ENCODE measurements at places on chromosomes 5 and 9. TPM values are rescaled to one million over a fixed set of nuclear protein-coding genes. Genes with fewer than 3 reads are reported as not detected.

FOXD1 gene
- not detected for total RNA-seq

- H3K4me3 ChIP-seq = no peak overlapping the region
- peaks cover 43% of the 10 kb centered on the region for H3K27me3 ChIP-seq
- no peak for DNase-seq
- peaks cover 4% of the 10 kb centered on the region for H3K4me1 ChIP-seq
Observed at GRCh38 chr5:5572010-5572865, 149.8 kb downstream of the ICE1 start.

MEIKIN gene
- total RNA-seq = 1.5 TPM

DNA sequence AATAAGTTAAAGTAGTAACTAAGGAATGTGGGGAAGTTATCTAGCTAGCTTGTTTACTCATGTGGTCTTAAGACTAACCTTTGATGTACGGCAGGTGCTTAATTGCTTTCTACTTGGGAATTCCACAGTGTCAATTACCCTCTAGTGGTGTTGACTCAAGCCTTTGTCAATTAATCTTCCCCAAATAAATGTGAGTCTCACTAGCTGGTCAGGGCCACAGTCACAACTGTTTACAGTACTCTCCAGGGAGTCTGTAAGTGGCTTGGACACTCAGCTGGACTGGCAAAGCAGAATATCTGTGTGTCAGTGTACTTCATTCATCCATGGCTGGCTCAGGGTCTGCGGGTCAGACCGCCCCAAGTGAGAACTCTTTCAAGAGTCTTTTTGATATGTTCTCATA is 30.8 kb downstream of the SMIM3 start:
- no peaks in the 10 kb centered on the region for H3K27me3 ChIP-seq
- H3K4me1 ChIP-seq = no peaks in the 10 kb centered on the region
- no peak overlapping the region for H3K27ac ChIP-seq
- no peak overlapping the region for H3K4me3 ChIP-seq
- H3K36me3 ChIP-seq = no peaks in the 10 kb centered on the region

DND1 gene
- 1.9 TPM for total RNA-seq

- H3K27ac ChIP-seq = no peak overlapping the region
- peaks cover 18% of the 10 kb centered on the region for H3K27me3 ChIP-seq
- H3K4me3 ChIP-seq = no peak overlapping the region
- no peaks in the 10 kb centered on the region for H3K4me1 ChIP-seq
- DNase-seq = no peak
Observed at GRCh38 chr5:10778179-10778910, 17.3 kb upstream of the DAP start.

GM2A gene
- 13.4 TPM for total RNA-seq

MCTP1 gene
- total RNA-seq = 14.8 TPM

DNA sequence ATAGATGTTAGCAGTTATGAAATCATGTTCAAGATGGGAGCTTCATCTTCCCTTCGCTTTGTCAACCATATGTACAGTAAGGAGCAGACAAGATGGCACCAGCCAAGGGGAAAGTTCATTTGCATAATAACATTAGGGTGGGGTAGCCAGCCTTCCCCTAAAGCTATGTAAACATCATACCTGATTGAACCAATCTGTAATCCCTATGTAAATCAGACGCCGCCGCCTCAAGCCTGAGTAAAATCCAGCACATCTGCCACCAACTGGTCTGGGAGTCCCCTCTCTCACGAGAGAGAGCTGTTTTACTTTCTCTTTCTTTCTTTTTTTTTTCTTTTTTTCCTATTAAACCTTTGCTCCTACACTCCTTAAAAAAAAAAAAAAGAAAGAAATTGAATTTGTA is 30.8 kb upstream of the REEP2 start:
- no peak for DNase-seq
- H3K27ac ChIP-seq = peak overlapping the region; percentile 90
- H3K36me3 ChIP-seq = peaks cover 10% of the 10 kb centered on the region
- H3K4me1 ChIP-seq = peaks cover 14% of the 10 kb centered on the region
- H3K27me3 ChIP-seq = no peaks in the 10 kb centered on the region

DNA sequence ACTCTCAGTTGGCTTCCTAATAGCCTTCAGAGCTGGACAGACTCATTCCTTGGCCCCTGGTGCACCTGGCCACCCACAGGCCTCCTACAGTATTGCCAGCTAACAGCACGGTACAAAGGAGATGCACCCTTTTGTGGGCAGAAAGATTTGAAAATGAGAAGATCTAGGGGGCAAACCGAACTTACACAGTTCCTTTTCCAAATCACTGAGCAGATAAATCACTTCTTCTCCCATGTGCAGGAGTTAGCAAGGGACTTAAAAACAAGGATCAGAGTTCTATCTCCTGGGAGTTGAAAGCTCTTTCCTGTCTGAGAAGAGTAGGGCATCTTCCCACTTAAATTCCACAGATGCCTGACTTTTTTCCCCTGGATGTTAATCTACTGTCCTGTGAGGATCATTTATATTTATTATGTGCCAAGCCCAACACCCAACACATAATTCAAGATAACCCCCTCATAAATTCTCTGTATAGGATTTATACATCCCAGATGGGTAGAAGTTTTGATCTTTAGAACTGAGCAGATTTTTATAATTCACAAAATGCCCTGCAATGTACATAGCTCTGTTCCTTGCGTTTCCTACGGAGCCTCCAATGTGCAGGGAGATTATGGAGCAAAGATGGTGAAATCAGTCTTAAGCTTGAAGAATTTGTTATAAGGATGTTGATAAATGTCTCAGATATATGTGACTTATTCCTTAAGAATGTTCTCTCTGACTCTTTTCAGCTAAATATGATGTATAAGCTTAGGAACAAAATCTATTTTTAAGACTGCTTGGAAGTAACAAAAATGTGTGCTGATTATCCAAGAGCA is 207.2 kb upstream of the DAPK1 start:
- H3K4me3 ChIP-seq = no peak overlapping the region
- no peak for DNase-seq
- peaks cover 13% of the 10 kb centered on the region for H3K27me3 ChIP-seq

TPD52L3 gene
- total RNA-seq = not detected

MXD3 gene
- total RNA-seq = 11.8 TPM

DNA sequence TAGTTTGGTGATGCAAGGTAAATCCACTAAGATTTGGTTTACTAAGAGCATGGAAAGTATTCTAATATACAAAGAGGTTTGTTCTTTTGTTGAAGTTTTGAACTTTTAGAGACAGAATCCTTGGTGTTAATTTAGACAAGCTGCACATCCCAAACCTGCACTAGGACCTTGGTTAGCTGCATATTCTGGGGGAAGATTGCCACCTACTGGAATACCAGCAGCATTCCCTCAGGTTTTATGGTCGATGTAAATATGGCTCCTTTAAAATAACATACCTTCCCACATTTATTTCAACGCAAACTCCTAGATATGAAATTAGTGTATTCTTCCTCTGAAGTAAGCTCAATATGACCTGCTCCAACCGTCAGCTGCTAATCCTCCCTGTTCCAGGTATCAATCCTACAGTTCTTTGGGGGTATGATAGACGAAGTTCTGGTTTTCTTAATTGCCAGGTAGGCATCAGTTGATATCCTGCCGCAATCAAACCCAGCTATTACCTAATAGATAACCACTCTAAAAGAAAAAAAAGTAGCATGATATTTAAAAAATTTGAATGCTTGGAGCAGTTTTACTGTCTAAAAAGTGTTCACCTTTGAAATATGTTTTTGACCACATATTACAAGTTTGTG is 624.1 kb downstream of the ISL1 start:
- H3K4me1 ChIP-seq = no peaks in the 10 kb centered on the region
- no peaks in the 10 kb centered on the region for H3K27me3 ChIP-seq

- DNase-seq = no peak
- no peak overlapping the region for H3K27ac ChIP-seq
- no peaks in the 10 kb centered on the region for H3K36me3 ChIP-seq
Observed at GRCh38 chr9:107138261-107138992, 144.7 kb upstream of the RAD23B start.

DNA sequence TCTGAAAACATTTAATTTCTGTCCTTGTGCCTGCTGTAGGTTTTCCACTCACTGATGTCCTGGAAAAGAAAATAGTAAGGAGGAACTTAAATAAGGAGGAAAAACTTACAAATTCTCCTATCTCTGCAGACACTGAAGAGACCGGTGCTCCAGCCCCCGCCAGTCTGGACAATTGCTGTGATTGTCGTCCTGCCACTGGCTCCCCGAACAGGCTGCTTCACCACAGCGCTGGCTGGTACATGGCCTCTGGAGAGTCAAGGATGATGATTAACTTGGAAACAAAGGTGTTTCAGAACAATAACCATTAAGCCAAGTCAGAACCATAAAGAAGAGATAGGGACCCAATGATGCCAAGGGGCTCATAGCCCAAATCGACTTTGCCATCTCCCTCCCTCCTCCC is 7.3 kb downstream of the PLAC8L1 start:
- no peaks in the 10 kb centered on the region for H3K4me1 ChIP-seq
- H3K4me3 ChIP-seq = no peak overlapping the region
- DNase-seq = no peak

DNA sequence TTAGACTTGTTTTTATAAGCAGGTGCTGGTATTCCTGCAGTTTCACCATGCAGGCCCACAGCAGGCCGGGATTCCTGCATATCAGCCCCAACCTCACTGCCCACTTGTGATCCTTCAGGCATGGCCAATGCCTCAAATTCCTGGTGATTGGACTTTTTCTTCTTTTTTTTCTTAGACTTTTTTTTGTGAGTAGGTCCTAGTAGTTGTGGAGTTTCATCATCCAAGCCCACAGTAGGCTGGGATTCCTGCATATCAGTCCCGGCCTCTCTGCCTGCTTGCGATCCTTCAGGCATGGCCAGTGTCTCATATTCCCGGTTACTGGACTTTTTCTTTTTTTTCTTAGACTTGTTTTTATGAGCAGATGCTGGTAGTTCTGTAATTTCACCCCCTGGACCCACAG is 4.8 kb downstream of the TTF1 start:
- H3K4me3 ChIP-seq = no peak overlapping the region
- no peaks in the 10 kb centered on the region for H3K27me3 ChIP-seq
- DNase-seq = no peak
- H3K27ac ChIP-seq = peak overlapping the region; percentile 21
- H3K36me3 ChIP-seq = peaks cover 20% of the 10 kb centered on the region
- peaks cover 30% of the 10 kb centered on the region for H3K4me1 ChIP-seq

F2RL1 gene
- total RNA-seq = 0.94 TPM

GRCh38 chr9:125391704-125392103 is 130.1 kb downstream of the GAPVD1 start:
- H3K27me3 ChIP-seq = peaks cover 21% of the 10 kb centered on the region
- no peak overlapping the region for H3K27ac ChIP-seq
- H3K4me1 ChIP-seq = no peaks in the 10 kb centered on the region
- H3K36me3 ChIP-seq = no peaks in the 10 kb centered on the region
- DNase-seq = no peak

- no peak for DNase-seq
- H3K4me1 ChIP-seq = peaks cover 16% of the 10 kb centered on the region
- no peak overlapping the region for H3K4me3 ChIP-seq
- H3K27ac ChIP-seq = no peak overlapping the region
Observed at GRCh38 chr9:127205952-127206351, 58.6 kb upstream of the GARNL3 start.

GRCh38 chr5:88396000-88396535 is 127.4 kb upstream of the TMEM161B start:
- no peak overlapping the region for H3K4me3 ChIP-seq
- H3K27me3 ChIP-seq = peaks cover 33% of the 10 kb centered on the region
- no peak overlapping the region for H3K27ac ChIP-seq
- H3K4me1 ChIP-seq = no peaks in the 10 kb centered on the region
- H3K36me3 ChIP-seq = no peaks in the 10 kb centered on the region

GRCh38 chr5:110638970-110639902 is 87.2 kb downstream of the TMEM232 start:
- no peak overlapping the region for H3K4me3 ChIP-seq
- H3K36me3 ChIP-seq = no peaks in the 10 kb centered on the region
- H3K27ac ChIP-seq = no peak overlapping the region
- no peak for DNase-seq

AMACR gene
- 3.0 TPM for total RNA-seq

- H3K27me3 ChIP-seq = peaks cover 34% of the 10 kb centered on the region
- H3K27ac ChIP-seq = no peak overlapping the region
- DNase-seq = no peak
- H3K4me1 ChIP-seq = no peaks in the 10 kb centered on the region
Observed at GRCh38 chr5:133406208-133406976, 205.9 kb downstream of the FSTL4 start.

DNA sequence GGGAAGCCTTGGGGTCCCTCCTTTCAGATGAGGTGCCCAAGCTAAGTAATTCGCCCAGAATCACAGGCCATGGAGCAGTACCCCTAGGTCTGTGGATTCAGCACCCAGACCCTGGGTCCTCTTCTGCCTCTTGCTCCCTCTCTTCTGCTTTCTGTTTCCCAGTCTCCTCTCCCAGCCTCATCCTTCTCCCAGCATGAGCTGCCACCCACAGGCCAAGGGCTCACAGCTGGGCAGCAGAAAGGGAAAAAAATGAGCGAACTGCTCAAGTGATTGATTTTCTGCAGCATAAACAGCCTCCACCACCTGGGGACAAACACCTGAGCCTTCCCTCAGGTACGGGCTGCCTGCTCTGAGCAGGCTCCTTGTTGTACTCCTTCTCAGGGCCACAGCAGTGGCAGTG is 113.9 kb upstream of the SAP30L start:
- no peaks in the 10 kb centered on the region for H3K27me3 ChIP-seq
- H3K27ac ChIP-seq = no peak overlapping the region
- peaks cover 22% of the 10 kb centered on the region for H3K36me3 ChIP-seq
- DNase-seq = no peak

CCDC69 gene
- total RNA-seq = 82.5 TPM

DNA sequence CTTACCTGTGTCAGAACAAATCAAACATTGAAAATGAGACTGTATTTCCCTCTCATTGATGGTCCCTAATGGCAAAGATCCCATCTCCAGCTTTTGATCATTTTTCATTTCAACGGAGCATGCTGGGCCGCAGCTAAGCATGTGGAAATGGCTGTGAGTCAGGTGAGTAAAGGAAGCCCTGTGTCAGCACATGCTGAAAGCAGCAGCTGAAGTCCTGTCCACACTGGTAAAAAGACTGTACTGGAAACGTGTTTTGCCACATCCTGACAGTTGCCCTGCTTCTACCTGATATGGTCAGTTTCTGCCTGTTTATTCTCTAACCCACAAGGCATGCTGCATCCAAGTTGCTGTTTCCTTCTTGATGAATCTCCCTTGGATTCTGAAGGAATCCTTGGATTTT is 330.1 kb downstream of the EFNA5 start:
- no peak for DNase-seq
- H3K27ac ChIP-seq = no peak overlapping the region
- no peaks in the 10 kb centered on the region for H3K27me3 ChIP-seq
- peaks cover 2% of the 10 kb centered on the region for H3K36me3 ChIP-seq
- H3K4me3 ChIP-seq = no peak overlapping the region

Data from T-helper 17 cell (primary cell).